ENCODE measurements at places on chromosomes 5 and 9. TPM values are rescaled to one million over a fixed set of nuclear protein-coding genes. Genes with fewer than 3 reads are reported as not detected.

- H3K27ac ChIP-seq: no peak overlapping the region
- H3K4me3 ChIP-seq: no peak overlapping the region
- peaks cover 25% of the 10 kb centered on the region for H3K27me3 ChIP-seq
- H3K36me3 ChIP-seq: no peaks in the 10 kb centered on the region
- no peak for DNase-seq
These were observed 9.7 kb upstream of the COL5A1 start for GRCh38 chr9:134631881-134632280.

GRCh38 chr5:91281401-91281800 lies 101.7 kb downstream of the ARRDC3 start:
- DNase-seq: no peak
- peaks cover 1% of the 10 kb centered on the region for H3K36me3 ChIP-seq
- peaks cover 14% of the 10 kb centered on the region for H3K27me3 ChIP-seq

DNA sequence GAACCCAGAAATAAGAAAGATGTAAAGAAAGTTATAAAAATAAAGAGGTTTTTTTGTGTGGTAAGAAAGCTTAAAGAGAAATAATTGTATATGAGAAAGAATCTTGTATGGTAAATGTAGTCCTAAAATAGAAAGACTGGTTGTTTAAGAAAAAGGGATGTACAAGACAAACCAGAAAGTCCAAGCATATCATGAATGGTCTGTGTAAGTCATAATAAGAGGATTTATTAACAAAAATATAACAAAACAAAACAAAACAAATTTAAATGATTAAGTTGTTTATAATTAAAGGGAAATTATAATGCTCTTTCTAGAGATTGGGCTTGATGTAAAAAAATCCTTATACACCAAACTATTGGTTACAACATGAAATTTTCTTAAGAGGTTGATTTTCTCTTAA lies 590.4 kb upstream of the PTGER4 start:
- no peaks in the 10 kb centered on the region for H3K27me3 ChIP-seq
- no peaks in the 10 kb centered on the region for H3K36me3 ChIP-seq
- no peak overlapping the region for H3K27ac ChIP-seq
- no peaks in the 10 kb centered on the region for H3K4me1 ChIP-seq
- DNase-seq: no peak
- no peak overlapping the region for H3K4me3 ChIP-seq

GRCh38 chr5:74056789-74057164 lies 430.8 kb downstream of the ARHGEF28 start:
- no peak for DNase-seq
- H3K4me1 ChIP-seq: no peaks in the 10 kb centered on the region
- peaks cover 6% of the 10 kb centered on the region for H3K27me3 ChIP-seq
- H3K27ac ChIP-seq: no peak overlapping the region
- H3K4me3 ChIP-seq: no peak overlapping the region
- no peaks in the 10 kb centered on the region for H3K36me3 ChIP-seq

- H3K4me1 ChIP-seq: no peaks in the 10 kb centered on the region
- H3K4me3 ChIP-seq: no peak overlapping the region
- H3K27ac ChIP-seq: no peak overlapping the region
- DNase-seq: no peak
- H3K36me3 ChIP-seq: no peaks in the 10 kb centered on the region
These were observed 169.9 kb downstream of the SLC28A3 start for GRCh38 chr9:84170521-84171141.

The SH3RF2 gene
- total RNA-seq: 17.6 TPM

The BARX1 gene
- 3.3 TPM for total RNA-seq
